Vagina (tissue), 2 donors: ENCODE measurements at places on chromosomes 7 and 10.

DNA sequence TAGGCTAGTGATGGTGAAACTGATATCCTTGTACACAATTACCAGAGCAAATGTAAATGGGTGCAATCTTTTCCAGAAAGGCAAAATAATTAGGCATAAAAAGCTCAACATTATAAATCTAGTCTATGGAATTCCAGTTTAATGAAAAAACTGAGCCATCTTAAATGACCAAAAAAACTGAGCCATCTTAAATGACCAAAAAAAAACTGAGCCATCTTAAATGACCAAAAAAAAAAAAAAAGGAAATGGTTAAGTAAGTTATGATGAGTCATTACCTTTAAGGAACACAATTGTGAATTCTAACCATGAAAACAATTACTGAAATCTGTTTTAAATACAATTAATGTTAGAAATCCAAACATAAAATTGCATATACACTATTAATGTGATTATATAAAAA lies 25.3 kb downstream of the USP6NL start:
- DNase-seq, result no peak
- no peaks in the 10 kb centered on the region for H3K4me1 ChIP-seq
- H3K4me3 ChIP-seq, result no peak overlapping the region
- no peak overlapping the region for H3K27ac ChIP-seq
- no peaks in the 10 kb centered on the region for H3K27me3 ChIP-seq
- no peaks in the 10 kb centered on the region for H3K36me3 ChIP-seq

GRCh38 chr7:38548605-38549004 lies 82.6 kb downstream of the AMPH start:
- H3K4me1 ChIP-seq, result no peaks in the 10 kb centered on the region
- no peaks in the 10 kb centered on the region for H3K36me3 ChIP-seq
- no peak for DNase-seq
- no peak overlapping the region for H3K4me3 ChIP-seq
- H3K27me3 ChIP-seq, result no peaks in the 10 kb centered on the region
- H3K27ac ChIP-seq, result no peak overlapping the region

- no peaks in the 10 kb centered on the region for H3K36me3 ChIP-seq
- DNase-seq, result no peak
- peaks cover 10% of the 10 kb centered on the region for H3K4me1 ChIP-seq
- no peak overlapping the region for H3K27ac ChIP-seq
- no peaks in the 10 kb centered on the region for H3K27me3 ChIP-seq
- no peak overlapping the region for H3K4me3 ChIP-seq
Measured at GRCh38 chr7:117025891-117026290, 72.6 kb downstream of the ST7 start.

DNA sequence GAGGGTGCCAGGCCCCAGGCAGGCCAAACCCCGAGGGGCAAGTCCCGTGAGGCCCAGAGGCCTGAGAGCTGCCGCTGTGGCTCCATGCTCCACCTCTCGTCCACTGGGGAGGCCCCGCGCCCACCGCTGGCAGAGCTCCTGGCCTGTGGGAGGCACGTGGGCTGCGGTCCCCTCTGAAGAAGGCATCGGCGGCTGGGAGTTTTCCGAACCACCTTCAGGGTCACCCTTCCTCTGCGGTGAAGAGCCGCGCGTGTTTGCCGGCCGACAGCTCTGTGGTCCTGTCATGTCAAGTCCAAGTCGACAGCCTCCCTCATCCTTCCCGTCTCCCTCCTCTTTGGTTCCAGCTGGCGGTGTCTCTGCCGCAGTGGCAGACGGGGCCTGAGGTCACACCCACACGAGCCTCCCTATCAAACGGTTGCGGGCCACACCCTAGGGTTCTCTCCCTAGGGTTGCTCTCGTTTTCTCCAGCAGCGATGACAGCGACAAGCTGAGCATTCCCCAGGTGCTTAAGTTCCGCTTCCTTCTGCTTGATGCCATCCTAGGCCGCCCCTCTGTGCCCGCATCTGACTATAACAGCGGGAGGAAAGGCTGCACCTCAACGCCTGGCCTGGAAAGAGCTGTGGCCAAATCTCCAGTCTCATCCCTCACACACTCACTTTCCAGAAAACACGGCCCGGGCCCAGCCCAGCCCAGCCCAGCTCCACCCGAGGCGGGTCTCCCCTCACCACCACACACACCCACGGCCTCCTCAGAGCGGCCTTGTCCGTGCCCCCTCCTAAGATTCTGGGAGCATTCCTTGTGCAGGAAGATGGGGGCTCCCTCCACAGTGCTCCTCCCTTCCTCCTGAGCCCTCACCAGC lies 185.0 kb downstream of the ELFN1 start:
- no peaks in the 10 kb centered on the region for H3K4me1 ChIP-seq
- H3K36me3 ChIP-seq, result no peaks in the 10 kb centered on the region
- no peaks in the 10 kb centered on the region for H3K27me3 ChIP-seq
- no peak overlapping the region for H3K4me3 ChIP-seq
- no peak overlapping the region for H3K27ac ChIP-seq

DNA sequence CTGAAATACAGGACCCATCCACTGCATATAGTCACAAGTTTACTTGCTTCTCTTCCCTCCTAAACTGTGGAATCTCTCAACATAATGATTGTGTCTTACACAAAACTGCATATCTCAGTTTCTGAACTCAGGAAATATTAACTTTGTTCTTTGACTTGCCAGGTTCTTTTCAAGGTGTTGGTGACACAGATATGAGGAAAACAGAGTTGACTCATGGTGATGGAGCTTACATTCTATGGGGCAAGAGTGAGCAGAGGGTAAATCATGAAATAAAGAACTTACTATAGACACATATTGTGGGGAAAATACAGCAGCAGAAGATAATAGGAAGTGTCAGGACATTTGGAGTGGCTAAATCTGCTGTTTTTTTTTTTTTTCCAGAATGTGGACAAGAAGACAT lies 72.5 kb upstream of the IGFBP3 start:
- H3K27me3 ChIP-seq, result no peaks in the 10 kb centered on the region
- H3K27ac ChIP-seq, result no peak overlapping the region
- H3K36me3 ChIP-seq, result no peaks in the 10 kb centered on the region
- no peaks in the 10 kb centered on the region for H3K4me1 ChIP-seq
- DNase-seq, result no peak
- no peak overlapping the region for H3K4me3 ChIP-seq

DNA sequence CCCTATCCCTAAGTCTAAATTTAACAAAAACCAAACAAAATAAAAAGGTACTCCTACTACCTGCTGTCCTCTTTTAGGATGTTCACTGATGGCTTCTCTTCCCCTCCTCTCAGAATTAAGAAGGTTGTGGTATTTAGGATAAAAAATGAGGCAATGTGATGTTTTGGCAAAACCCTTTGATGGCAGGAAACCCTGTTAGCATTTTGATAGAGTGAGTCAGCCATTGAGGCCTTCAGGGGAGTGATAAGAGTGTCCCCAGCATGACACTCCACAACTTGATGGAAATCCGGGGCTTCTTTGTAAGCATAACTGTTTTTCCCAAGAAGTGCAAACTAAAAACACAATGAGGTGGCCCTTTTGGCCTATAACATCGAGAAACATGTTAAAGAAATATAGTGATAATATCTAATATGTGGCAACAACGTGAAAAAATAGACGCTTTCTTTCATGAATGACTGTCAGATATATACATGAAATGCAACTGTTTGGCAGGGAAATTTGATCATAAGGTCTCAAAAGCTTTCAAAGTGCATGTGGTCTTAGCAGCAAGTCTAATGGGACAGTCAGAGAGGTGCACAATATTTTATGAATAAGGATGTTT lies 55.0 kb downstream of the PRTFDC1 start:
- peaks cover 24% of the 10 kb centered on the region for H3K4me1 ChIP-seq
- H3K36me3 ChIP-seq, result no peaks in the 10 kb centered on the region
- no peak for DNase-seq
- H3K27ac ChIP-seq, result no peak overlapping the region
- H3K4me3 ChIP-seq, result no peak overlapping the region

GRCh38 chr10:51075043-51075872 lies 971 bp downstream of the PRKG1 start:
- H3K27ac ChIP-seq, result peak overlapping the region; percentile 91
- peak overlapping the region; percentile 76 for H3K4me3 ChIP-seq
- no peak for DNase-seq
- H3K4me1 ChIP-seq, result peaks cover 11% of the 10 kb centered on the region
- no peaks in the 10 kb centered on the region for H3K27me3 ChIP-seq

- H3K36me3 ChIP-seq, result no peaks in the 10 kb centered on the region
- H3K4me3 ChIP-seq, result no peak overlapping the region
- H3K27me3 ChIP-seq, result no peaks in the 10 kb centered on the region
- no peaks in the 10 kb centered on the region for H3K4me1 ChIP-seq
Measured at GRCh38 chr7:152636441-152636840, 39.5 kb downstream of the XRCC2 start.
